ENCODE measurements at places on chromosomes 5 and 9.

DNA sequence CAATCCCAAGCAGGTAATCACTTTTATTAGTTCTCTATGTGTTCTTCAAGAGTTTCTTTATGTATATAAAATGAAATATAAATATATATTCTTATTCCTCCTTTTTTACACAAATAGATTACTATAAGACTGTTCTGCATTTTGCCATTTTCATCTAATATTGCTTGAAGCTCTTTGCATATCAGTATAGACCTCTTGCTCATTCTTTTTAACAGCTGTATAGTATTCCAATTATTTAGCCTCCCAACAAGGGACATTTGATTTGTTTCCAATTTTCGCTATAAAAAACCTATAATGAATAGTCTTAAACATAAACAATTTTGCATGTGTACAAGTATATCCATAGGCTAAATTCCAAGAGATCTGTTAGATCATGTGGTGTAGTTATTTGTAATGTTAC lies 25.2 kb downstream of the CETN3 start:
- DNase-seq: no peak

- no peak for DNase-seq
Measured at GRCh38 chr5:76836585-76836984, 13.2 kb upstream of the S100Z start.

DNA sequence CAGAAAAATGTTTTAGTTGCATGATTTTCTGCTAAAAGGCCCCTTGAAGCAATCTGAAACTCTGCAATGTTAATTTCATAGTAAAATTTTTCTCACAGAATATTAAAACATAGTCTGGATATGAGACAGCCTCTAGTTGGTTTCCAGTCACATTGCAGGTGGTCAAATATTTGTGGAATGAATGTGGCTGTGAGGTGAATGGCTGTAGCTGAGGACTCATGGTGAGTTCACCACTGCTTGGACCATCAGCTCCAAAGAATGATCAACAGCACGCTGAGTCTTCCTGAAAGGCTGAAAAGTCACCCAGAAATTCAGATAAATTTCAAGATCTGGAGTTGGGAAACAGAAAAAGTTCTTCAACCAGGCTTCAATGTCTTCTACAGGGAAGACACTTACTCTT lies 79.8 kb downstream of the MAT2B start:
- DNase-seq: no peak

DNA sequence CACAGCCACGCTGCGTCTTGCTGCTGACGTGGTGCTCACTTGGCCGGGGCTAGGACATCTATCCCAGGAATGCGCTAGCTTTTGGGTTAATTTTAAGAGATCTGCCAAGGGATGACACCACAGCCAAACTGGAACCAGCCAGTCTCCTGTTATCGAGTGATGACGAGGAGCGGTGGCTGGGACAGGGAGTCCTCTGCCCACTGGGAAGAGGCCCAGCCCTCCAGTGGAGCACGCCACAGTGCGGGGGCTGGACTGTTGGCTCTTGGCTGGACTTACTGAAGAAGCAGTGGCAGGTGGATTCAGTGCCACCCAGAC lies 55.1 kb upstream of the PHYKPL start:
- DNase-seq: no peak

GRCh38 chr5:35899800-35900199 lies 38.6 kb downstream of the CAPSL start:
- no peak for DNase-seq

GRCh38 chr5:116144103-116144502 lies 59.3 kb downstream of the COMMD10 start:
- no peak for DNase-seq

DNA sequence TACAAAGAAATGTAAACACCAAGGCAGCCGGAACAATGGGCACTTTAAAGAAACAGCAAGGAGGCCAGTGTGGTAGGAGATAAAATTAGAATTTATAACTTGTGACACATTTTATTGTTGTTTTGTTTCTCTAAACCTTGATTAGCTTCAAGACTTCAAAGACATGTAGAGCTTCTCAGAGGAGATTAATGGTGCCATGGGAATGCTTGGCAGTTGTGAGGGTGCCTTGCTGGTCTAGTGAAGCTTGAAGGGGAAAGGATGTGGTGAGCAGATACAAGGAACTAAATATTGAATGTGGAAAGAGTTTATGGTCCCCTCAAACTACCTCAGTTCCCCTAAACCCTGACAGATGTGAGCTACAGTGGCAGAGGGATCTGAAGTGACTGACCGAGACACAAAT lies 322.4 kb upstream of the ADAMTS16 start:
- DNase-seq: no peak

- no peak for DNase-seq
Measured at GRCh38 chr5:109769597-109770291, 80.0 kb downstream of the MAN2A1 start.

DNA sequence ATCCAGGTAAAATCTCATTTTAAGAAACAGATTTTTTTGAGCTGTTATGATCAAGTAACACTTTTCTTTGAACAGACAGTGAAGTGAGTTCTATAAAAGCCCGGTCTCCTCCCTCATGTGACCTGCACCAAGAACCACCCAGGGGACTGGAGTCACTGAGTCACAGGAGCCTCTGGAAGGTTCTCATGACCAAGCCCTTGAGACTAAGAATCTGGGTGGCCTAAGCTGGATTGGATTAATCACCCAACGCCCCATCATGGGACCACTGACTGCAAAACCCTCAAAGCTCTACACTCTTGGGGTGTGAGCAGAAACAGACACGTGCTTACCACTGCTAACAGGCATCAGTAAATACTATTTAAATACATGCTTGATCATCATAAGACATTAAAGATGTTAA lies 48.4 kb downstream of the SECISBP2 start:
- no peak for DNase-seq

- no peak for DNase-seq
Measured at GRCh38 chr9:17653947-17654465, 75.1 kb downstream of the SH3GL2 start.

GRCh38 chr5:38867032-38867398 lies 21.2 kb downstream of the OSMR start:
- no peak for DNase-seq

DNA sequence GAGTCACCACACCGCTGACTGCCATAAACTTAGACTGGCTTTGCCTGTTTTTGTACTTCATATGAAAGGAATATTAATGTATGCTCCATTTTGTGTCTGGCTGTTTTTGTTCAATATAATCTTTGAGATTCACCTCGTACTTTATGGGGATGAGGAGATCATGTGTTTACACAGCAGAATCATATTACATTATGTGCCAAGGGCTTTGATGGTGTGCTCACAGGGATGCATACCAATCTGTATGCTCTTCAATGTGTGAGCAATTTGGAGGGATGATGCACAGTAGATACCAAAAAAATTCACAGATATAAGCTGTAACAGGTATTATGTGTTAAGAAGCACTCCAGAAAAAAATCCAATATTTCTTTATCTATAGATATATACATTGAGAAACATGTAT lies 113.7 kb downstream of the GABRB2 start:
- no peak for DNase-seq

DNA sequence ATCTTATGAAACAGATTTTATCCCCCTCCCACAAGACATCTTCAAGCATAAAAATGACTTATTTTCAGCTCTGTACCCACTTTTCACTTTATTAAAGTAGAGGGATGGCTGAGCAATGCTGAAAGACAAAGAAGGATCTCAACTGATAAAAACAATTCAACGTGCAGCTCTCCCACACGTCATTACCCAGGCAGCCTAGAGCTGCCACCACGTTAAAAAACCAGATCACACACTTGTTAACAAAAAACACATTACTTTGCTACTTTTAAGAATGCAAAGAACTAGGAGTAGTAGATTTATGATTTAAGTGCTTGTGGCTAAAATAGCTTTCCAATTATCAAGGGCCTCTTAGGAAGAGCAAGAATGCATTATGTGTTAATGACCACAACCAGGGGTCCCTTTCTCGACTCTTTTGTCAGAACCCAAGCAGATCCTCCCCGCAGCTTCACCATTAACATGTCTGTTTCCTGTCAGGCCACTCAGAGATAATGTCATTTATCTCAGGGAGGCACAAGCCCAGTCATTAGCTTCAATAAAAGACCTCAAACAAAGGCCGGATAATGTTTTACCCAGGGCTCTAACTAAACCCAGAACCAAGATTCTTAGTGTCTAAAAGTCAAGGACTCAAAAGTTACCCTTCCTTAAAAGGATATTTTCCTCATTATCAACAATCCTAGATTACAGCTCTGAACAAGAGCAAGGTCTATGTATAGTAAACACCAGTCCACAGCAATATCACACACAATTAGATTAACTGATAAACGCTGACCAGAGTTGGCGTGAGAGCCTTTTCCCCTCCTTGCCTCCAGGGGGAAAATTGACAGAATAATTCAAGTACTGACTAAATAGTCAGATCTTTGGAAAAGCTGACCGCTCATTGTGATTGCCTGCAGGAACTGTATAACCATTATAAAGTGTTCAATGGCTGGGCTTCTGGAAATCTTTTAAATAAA lies 7.5 kb downstream of the ZNF608 start:
- DNase-seq: no peak

DNA sequence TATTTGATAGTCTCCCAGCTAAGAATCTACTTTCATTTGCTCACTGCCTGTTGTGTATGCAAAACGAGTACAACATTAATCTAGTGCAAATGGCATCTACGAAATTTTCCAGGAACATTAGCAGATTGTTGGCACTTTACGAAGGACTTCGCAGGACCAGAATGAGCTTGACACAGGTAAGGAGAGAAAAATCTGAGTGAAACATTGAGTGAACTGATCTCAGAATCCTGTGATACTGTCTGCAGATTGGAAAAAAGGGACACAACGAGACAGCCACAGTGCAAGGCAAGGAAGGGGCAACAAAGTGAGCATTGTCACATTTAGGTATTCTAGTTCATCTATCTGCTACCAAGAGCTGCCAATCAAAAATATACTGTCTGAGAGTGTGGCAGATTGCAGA lies 350.5 kb downstream of the ZNF608 start:
- DNase-seq: no peak

GRCh38 chr5:149301744-149302380 lies 30.2 kb downstream of the AFAP1L1 start:
- DNase-seq: no peak

DNA sequence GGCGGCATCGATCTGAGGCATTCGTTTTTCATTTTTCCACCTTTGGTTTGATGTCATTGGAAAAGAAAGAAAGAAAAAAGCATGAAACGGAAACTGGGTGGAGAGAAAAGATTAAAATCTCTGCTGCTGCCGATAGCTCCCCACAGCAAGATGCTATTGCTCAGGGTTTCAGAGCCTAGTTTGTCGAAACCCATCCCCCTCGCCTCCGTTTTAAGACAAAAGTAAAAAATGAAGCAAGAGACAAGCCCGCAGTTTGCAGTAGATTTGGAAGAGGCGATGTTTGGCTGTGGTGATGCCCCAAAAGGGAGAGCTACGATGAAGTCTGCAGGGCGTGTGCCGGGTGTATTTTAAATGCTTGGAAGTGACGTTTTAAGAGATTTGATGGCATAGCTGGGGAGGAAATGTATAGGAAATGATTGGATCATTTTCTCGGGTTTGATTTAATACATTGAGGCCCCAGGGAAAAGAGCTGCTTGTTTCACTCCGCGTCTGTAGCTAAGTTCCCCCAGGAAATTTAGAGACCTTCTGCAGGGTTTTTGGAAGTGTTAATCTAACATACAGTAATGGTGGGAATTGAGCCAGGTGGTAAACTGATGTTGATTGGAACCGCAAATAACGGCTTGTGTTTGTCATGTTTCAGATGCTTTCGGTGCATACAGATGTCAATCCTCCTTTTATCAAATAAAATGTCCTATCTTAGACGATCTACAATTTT lies 909 bp downstream of the NDFIP1 start:
- DNase-seq: peak; percentile 66

DNA sequence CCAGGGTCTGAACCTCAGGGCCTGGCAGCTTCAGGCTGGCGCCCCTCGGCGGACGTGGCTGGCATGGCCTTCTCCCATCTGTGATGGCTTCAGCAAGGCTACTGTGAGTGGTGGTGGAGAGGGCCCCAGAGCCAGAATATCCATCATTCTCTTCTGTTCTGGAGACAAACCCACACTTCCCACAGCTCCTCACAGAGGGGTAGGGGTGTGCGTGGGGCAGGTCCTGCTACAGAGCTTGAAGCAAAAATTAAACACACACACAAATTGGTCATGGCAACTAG lies 9.6 kb downstream of the GPX3 start:
- no peak for DNase-seq

GRCh38 chr5:67266654-67267350 lies 70.2 kb upstream of the CD180 start:
- DNase-seq: no peak

- no peak for DNase-seq
Measured at GRCh38 chr9:96171728-96172127, 130.2 kb downstream of the HSD17B3 start.

DNA sequence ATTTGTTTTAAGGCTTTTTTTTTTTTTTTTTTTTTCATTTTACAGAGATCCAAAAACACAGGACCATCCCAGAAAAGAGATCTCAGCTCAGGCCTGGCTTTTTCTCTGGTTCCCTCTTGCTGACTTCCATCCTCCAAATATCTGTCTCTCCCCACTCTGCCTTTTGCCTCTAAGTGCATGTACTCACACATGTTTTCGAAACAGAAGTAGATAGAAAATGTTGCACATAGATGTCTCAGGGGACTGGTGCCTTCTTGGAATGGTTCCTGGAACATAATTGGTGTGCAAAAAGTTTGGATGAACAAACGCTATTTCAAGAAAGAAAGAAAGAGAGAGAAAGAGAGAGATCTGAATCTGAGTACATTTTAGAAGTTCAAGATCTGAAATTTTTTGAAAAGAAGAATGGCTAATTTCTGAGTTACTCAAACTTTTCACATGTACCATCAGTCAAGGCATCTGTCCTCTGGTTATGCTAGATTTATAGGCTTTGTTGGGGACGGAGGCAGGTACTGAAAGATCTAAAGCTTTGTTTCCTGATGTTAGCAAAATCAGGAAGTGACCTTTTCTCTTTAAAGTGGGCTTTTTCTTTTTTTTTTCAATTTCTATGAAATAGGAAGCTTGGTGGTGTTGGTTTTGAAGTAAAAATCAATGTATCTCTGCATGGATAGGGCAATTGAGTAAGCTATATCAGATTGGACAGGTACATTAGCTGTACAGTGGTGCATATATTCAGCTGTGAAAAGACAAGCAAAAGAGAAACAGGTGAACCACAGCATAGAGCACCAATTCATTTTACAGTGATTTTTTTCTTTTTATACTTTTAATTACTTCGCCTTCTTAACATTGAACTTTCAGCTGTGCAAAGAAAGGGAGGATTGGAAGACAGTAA lies 8.5 kb upstream of the TNFSF8 start:
- no peak for DNase-seq

DNA sequence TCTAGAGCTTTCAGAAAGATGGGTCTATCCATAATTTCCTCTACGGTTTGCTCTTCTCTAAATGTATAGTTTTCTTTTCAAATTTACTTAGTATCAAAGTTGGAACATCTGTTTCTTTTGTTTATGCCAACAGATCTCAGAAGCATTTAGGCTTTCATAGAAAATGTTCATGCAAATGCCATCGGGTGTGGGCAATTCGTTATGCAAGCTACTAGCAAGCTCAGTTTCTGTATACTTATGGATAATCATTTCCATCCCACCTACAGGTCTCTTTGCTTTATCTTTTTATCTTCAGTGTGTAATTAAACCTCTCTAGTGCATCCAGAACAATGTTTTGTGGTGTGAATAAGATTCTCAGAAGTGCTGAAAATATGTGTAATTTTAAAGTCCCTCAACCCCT lies 59.9 kb downstream of the NUDT12 start:
- DNase-seq: no peak
